Activated naive CD8-positive, alpha-beta T cell treated with anti-CD3 and anti-CD28 coated beads, Interleukin-2, amount 50 U/mL, for 24 hours (primary cell): ENCODE measurements at places on chromosomes 11 and 22.

GRCh38 chr11:41334007-41334933, 125.2 kb downstream of the LRRC4C start:
- no peak for DNase-seq

DNA sequence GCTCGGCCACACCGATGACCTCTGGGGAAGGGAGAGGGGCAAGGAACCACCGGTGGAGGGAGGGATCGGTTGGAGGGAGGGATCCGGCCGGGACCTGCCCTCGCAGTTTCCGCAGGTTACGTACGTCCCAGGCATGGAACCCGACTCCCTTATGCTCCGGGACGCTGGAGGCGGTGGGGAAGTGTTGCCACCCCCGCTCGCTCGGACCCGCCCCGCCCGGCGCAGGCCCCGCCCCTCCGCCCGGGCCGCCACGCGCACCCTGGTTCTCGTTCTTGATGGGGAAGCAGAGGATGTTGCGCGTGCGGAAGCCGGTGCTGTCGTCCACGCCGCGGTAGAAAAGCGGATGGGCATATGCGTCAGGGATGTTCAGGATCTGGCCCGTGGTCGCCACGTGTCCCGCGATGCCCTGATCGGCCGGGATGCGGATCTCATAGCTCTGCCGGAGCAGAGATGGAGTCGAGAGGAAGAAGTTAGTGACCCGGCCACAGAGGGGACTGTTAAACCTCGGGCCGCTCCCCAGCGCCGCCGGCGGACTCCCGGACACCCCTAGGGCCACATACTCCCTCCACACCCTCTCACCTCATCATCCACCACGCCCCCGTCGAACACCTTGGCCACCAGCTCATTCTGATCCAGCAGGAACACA, 89.8 kb downstream of the PDE2A start:
- DNase-seq = peak; percentile 42

GRCh38 chr11:107785401-107785800, 73.2 kb downstream of the SLC35F2 start:
- DNase-seq = peak; percentile 8

GRCh38 chr11:20122131-20122530, 38.1 kb downstream of the DBX1 start:
- DNase-seq = no peak

GRCh38 chr11:77410076-77410827, 63.6 kb downstream of the PAK1 start:
- no peak for DNase-seq

GRCh38 chr11:16149476-16149875, 206.9 kb downstream of the SOX6 start:
- DNase-seq = no peak

GRCh38 chr11:108137212-108137611, 15.8 kb downstream of the ACAT1 start:
- no peak for DNase-seq

DNA sequence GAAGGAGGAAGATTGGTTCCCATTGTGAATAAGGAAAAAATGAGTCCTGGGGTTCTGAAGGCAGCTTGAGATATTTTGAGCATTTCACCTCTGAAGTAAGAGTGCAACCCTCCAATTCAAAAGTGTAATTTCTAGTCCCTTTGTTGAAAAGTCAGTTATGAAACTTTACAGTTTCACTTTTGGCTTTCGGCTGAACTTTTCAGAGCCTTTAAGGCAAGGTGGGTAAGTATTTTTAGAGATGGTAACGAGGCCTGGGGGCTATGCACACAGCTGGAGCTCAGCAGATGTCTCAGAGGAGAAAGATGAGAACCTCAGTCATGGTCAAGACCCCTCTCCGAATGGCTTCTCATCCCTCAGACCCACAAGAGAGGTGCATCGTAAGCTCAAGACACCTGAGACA, 267.6 kb downstream of the KIRREL3 start:
- no peak for DNase-seq

DNA sequence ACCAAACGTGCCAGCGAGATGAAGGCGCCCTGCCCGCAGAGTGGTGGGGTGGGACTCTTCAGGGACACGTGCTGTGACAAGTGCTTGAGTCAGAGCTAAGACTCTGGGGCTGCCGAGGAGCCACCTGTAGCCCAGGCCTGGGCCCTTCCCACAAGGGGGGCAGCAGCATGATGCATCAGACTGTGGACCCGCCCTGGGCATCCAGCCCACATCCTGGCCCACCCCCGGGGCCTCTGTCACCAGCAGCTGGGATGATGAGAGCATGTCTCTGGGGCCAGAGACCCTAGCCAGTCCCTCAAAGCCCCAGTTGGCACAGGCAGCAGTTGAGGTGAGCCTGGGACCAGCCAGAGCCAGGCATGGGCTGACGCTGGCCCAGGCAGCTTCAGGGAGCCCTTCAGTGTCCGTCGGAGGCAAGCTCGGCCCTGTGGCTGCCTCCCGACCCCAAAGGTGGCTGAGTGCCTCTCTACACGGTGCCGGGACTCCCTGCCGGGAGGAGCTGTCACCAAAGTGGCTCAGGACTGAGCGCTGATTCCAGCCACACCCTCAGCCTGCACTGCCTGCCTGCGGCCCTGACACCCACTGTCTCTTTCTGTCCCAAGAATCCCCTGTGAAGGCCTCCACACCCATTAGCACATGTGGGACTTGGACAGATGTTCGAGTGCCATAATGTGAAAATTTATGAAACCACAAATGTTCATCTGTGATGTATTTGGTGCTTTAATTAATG, 41.3 kb downstream of the CDKN1C start:
- no peak for DNase-seq

DNA sequence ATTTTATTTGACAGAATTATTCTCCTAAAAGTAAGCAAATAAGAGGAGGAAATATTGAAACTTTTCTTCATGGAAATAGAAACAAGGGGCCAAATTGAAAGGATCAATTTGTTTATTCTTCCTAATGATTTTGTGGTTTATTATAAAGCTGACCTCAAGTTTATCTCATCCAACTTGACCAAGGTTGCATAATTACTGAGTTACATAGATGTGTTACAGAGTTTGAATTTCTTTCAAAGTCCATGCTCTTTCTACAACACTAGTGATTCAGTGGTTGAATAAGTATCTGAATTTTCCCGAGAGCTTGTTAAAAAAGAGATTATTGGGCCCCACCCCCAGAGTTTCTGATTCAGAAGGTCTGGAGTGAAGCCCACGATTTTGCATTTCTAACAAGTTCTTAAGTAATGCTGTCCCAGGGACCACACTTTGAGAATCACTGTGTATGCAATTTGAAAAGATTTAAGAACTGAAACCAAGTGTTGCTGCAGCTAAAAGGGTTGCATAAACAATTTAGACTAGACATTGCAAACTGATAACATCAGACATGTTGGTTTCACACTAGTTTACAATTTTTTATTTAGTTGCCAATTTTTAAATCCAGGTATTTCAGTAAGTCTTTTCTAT, 485.7 kb upstream of the ANO5 start:
- no peak for DNase-seq

DNA sequence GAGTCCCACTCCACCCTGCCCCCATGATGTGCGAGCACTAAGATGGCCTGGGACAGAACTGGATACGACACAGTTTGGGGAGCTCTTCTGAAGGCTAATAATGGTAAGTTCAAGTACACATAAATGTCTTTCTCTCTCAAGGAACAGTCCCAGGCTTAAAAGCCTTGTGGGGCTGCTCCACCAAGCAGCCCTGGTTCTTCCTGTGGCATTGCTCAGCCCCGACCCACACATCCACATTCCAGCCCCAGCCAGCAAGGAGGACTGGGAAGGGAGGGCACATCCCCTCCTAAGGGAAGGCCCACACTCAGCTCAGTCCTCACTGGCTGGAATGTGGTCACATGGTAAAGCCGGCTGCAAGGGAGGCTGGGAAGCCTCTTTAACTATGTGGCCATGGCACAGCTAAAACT, 13.3 kb upstream of the MB start:
- DNase-seq = no peak
